Renal cortical epithelial cell (primary cell): ENCODE measurements at places on chromosomes 7 and 10.

- DNase-seq = no peak
Observed at GRCh38 chr10:126349101-126349500, 39.2 kb downstream of the ADAM12 start.

GRCh38 chr7:21054427-21055112, 267.9 kb upstream of the SP8 start:
- no peak for DNase-seq

DNA sequence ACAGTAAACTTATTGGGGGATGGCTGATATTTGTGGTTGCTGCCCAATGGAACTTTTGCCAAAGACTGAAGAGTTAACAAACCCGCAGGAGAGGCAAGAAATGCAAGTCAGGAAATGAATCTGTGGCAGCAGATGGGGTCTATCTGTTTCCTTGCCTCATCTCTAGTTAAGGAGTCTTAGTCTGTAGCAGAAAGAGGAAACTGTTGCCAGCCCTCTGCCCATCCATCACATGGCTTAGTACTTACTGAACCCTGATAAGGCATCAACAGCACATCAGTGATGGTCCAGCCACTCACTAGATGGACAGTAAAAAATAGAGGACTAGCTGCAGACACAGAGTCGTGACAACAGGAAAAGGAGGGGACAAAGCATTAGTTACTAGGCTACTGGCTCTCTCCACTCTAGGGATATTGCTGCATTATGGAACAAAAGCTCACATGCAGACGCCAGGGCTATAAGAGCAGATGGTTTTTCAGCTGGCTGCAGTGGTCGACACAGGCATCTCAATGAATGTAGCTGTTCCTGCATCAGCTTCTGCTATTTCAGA, 614.7 kb downstream of the PARD3 start:
- no peak for DNase-seq

DNA sequence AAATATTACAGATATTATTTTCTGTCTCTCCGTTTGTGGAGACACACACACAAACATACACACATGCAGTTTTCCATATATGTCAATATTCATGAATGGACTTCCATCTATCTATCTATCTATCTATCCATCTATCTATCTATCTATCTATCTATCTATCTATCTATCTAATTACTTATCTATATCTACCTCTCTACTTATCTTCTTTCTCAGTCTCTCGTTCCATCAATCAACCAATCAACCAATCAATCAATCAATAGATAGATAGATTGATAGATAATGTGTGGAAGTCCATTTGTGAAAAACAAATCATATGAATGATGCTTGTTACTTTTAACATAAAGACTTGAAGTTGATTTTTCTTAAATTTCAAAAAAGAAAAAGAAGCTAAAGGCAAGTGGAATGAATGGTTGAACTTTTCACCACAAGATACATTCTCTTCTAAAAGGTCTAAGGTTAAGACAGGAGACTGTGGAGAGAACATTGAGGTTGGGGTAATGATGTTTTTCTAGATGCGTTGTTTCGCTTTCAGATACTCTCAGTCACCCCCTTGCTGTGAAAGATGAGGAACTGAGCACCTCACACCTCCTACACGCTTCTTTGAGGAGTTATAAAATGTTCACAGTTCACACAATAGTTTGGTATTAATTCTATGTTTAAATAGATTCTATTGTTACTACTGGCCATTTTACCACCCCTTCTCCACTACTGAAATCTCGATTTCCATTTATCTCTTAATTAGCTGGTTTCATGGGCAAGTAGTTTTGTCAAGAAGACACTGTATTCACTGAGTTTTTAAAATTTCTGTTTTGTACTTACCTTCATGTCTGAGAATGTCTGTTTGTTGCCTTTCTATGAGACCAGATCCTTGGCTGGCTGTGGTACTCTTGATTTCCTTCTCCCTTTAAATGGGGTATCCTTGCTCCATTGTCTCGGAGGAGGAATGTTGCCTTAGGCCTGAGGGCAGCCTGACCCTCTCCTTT, 114.1 kb downstream of the EMX2 start:
- no peak for DNase-seq

DNA sequence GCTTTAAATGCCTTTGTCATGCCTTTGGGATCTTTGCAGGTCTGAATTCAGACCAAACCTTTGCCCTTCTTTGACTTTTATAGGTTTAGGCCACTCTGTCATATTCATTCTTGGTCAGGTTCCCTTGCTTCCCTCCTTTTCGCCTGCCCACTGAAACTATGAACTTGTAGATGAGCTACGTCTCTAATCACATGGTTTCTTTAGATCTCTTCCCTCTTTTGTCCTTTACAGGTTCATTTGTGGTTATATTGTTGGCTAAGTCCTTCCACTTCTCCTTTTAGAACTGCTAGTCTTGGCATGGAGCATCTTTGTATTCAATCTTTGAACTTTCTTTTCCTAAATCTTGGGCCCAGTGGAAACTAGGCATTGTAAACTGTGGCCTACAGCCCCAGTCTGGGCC, 104.0 kb upstream of the ZEB1 start:
- DNase-seq = no peak

GRCh38 chr7:101817471-101818286, at the start of gene CUX1:
Gene CUX1 (plus strand): TSS chr7:101817626. CDS start chr7:101817640, 14 bp downstream.
- no peak for DNase-seq

- DNase-seq = no peak
Observed at GRCh38 chr7:116617878-116618277, 54.1 kb upstream of the MET start.

GRCh38 chr7:79420464-79420863, 33.0 kb downstream of the MAGI2 start:
- DNase-seq = peak; percentile 95

DNA sequence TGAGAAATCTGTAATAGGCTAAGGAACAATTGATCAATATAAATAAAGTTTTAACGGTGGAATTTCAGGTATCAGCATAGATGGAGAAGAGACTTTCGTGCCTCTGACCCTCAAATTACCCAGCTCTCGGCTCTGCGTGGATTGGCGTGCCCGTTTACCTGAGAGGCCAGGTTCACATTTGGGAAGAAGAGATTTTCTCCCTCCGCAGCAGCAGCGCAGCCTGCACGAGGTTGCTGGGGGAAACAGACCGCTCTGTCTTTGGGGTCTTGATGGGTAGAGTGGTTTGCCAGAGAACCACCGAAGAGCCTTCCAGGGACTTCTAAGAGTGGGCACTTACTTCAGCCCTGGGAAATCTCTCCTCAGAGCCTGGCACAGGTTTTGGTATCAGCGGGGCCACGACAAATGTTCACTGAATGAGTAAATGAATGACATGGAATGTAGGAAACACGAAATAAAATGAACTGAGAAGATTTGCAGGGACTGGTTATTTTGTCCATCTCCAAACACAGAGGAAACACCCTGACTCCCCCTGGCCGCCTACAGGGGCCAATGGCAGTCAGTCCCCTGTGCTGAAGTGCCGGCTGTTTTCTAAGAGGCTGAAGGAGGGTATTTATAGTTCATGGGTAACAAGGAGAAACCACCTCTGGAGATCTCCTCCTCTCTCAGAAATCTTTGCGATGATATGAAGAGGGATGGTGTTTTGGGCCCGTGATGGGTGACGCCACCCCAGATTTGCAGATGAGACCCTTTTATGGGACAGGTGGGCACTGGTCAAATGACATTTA, 338.5 kb downstream of the ADARB2 start:
- no peak for DNase-seq
